NCI-H1092 (cell line): ENCODE measurements at places on chromosomes 7 and 10.

DNA sequence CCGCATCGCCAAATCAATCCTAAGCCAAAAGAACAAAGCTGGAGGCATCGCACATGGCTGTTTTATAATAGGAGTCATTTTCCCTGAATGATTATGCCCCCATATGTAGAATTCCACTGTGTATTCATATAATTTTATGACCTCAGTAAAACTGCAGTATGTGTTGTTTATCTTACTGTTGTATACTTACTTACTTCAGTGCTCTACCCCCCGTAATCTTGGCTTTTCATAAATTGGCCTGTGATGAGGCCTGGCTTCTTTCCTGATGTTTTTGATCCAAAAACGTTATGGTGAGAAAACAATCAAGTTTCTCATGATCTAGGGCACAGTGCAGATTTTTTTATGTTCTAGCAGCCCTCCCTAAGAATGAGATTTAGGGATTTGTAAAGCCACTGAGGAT, 306.4 kb upstream of the FZD1 start:
- no peak for DNase-seq

DNA sequence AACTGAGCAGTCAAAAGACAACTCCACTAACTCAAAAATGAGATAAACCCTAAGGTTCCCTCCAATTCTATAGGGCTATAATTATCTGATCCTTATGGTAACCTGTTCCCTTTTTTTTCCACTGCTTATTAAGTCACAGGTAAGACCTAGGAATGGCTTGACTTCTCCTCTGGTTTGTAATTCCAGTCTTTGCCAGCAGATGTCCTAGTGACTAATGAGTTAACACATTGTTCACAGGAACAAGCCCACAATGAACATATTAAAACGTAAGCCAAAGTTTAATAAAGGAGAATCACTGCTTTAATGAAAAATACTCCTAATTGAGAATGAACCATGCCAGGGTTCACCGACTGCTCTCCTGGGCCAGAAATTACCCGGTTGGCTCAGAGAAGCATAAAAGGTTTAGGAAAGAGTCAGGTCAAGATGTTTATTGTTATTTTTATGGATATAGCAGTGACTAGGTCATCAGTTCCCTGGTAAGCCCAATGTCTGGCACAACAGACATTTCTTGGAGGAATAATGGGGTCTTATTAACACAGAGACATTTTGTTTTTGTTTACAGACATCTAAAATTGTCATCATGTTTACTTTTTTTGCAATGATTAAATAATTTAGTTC, 120.1 kb downstream of the ELAPOR2 start:
- peak; percentile 46 for DNase-seq

DNA sequence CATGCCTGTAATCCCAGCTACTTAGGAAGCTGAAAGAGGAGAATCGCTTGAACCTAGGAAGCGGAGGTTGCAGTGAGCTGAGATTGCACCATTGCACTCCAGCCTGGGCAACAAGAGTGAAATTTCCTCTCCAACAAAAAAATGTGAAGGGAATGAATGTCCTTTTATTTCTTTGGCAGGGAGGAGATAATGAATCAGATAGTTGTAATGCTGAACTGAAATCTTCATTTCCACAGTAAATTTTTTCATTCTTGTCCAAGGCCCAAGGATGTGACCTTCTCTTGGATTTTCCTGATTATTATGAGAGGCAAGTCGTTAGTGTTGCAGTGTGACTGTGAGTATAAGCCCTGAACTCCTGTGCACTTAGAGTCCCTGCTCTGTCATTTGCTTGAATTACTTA, 13.6 kb downstream of the STAMBPL1 start:
- no peak for DNase-seq

DNA sequence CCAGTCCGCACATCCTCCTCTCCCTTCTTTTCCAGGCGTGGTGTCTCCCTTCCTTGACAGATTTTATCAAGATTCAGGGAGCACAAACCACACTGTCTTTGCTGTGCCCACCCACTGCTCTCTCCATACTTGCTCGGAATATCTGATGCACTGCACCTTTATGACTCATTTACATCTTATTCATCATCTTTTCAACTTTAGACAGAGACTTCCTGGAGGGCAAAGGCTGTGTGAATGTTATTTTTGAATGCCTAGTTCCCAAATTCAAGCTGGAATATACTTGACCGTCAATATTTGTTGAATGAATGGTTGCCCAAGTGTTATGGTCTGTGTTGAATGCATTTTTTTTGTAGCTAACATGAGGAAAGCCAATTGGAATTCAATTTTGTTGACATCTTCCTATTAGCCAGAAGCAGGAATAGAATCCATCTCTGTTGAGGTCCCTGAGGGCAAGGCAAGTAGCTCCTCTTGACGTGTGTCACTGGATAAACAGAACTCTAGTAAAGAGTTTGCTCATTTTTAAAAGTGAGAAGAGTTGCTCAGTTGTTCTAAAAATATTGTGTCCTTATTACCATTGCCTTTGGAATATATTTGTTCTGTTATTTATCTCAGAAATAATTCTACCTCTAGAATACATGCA, 95.0 kb downstream of the KLF6 start:
- DNase-seq, result no peak

GRCh38 chr7:17153536-17153935, 144.9 kb upstream of the AHR start:
- DNase-seq, result no peak

DNA sequence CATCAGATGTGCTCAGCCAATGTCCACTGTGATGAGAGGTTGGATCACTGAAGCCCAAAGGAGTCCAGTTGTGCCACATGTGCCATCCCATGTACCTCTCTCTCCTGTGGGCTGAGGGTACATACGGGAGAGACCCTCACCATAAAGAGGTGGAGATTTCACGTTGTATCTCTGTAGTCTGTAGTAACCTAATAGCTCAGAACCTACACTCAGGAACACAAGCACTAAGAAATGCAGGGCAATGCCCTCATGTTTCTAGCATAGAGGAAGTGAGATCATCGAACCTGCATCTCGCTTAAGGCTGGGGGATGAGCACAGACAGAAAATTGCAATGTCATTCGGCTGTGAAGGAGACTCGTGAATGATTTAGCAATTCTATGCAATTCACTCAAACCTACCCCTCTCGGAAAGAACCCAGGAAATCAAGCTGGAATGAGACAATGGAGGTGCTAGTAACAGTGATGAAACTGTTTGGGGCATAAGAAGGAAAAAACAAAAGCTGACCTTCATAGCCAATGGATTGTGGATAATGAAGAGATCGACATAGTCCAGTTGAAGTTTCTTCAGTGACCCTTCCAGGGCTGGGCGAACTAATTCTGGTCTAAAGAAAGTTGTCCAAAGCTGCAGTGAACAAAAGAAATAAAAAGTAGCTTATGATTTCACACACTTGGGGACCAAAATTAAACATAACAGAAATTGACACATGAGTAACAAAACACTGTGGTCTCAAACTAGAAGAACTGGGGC, 80.3 kb upstream of the UCN3 start:
- no peak for DNase-seq

DNA sequence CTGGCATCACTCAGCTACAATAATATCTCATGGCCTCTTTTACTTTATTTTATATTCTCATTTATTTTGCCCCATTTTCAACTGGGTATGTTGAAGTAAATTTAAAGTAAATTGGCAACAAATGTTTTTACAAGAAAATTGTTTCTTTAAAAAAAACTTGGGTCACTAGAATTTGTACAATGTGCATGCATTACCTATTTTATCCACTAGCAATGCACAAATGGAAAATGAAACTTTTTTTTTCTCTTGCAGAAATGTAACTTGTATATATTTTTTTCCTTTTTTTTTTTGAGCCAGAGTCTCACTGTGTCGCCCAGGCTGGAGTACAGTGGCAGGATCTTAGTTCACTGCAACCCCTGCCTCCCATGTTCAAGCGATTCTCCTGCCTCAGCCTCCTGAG, 10.3 kb upstream of the H2AZ2 start:
- DNase-seq, result no peak
